ENCODE measurements at places on chromosomes 13 and 19.

GRCh38 chr13:46490129-46490528 is 62.8 kb upstream of the LRCH1 start:
- no peak for DNase-seq

DNA sequence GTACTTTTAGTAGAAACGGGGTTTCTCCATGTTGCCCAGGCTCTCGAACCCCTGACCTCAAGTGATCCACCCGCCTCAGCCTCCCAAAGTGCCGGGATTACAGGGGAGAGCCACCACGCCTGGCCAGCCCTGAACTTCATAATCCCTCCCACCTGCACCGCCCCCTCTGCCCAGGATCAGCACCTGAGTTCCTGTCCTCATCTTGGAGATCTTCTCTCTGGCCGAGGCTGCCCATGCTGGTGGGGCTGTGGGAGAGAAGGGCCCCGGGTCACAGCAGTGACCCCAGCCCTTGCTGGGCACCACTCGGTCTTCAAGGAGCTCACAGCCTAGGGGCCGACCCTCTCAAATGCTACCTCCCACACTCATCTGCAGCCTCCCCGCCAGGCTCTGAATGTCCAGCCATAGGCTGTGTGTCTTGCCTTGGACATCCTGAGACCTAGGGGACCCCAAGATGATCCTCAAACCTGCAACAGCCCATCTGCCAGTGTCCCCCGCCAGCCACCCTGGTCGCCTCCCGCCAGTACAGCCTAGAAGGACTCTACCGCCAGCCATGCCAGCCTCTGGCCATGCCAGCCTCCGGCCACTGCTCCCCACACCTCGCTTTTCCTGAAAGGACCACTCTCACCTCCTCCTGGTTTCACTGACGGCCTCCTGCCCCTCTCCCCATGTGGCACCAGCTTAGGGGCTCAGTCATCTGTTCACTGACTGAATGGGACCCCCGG is 1.5 kb downstream of the ATP8B3 start:
- DNase-seq: no peak

DNA sequence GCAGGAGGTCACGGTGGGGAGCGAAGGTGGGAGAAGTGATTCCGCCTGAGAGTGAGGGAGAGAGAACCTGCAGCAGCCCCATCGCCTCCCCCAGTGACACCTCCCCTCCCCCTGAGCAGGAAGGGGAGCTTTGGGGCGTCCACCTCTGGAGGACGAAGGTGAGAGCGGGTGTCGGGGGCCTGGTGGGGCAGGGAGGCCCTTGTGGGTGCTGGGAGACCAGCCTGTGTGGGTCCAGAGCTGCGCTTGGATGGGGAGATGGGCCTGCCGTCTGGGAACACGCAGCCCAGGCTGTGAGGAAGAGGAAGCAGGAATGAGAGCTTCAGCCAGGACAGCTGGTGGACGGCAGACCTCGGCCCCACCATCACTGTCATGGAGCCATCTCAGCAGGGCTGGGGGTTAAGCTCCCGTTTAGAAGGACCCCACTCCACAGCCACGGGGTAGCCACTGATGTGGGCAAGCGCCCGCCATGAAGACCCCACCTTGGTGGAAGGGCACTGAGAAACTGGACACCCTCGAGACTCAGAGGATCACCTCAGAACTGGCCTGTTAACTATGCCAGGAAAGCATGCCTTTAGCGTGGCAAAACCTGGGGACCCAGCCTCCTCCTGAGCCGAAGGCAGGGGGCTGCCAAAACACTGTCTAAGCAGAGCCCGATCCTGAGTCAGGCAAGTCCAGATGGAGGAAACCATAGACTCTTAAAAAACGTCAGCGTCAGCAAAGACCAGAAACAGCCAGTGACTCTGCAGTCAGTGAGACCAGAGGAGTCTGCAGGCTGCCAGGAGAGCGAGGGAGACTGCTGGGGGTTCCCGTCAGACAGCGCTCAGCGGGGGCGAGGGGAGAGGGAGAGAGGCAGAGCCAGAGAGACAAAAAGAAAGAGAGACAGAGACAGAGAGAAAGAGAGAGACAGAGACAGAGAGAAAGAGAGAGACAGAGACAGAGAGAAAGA is 6.4 kb upstream of the PROZ start:
- DNase-seq: no peak

DNA sequence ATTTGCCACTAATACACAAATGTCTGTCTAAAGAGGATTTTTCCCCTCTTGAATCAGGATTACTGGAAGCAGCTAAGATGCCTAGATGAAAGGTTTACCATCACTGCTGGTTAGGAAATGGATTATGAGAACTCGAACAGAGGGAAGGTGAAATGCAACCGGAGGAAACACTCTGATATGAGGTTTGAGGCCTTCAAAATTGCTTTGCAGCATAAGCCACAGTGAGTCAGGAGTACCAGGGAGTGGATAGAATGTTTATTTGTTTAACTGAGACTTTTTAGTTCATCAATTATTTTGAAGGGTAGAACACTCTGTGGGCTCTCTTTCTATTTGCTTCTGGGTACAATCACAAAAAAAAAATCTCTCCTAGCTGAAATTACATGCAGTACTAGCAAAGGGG is 18.1 kb downstream of the CDADC1 start:
- DNase-seq: no peak

GRCh38 chr13:100195568-100195967 is 106.7 kb downstream of the PCCA start:
- DNase-seq: no peak

- DNase-seq: no peak
Observed at GRCh38 chr13:66367356-66367755, 862.8 kb downstream of the PCDH9 start.

DNA sequence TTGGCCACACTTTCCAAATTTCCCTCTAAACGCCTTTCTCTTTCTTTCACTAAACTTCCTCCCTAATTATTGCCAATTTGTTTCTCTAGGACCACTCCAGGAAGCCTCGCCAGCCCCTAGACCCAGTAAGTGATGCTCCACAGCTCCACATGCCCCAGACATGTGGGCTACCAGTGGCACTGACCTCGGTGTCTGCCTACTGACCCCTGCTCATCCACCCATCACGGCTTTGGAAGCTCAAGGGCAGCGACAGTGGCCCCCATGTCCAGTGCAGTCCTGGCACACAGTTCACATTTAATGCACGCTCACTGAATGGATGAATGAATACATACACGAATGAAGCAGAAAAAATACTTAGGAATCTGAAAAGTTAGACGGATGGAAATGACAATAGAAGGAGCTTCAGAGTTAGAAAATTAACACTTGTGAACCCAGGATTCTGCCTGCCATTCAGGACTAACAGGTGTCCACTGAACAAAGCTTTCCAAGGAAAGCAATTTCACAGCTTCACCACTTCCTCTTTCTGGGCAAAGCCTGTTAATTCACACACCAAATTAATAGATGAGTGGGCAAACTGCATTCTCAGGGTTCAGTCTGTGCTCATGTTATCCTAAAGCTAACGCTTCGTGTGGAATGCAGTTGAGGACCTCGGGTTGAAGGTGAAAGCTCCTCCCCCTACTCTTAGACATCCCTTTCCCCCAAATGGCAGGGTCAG is 50.9 kb downstream of the CCDC70 start:
- DNase-seq: no peak

All from stimulated activated CD4-positive, alpha-beta T cell treated with anti-CD3 and anti-CD28 coated beads, Interleukin-4, amount 100 ng/mL, for 48 hours (primary cell).